Upper lobe of right lung (tissue), 1 donor: ENCODE measurements at places on chromosomes 11 and 22. TPM values are rescaled to one million over a fixed set of nuclear protein-coding genes. Genes with fewer than 3 reads are reported as not detected.

Gene EP300
- total RNA-seq, result 78.9 TPM

Gene NNMT
- 349 TPM for total RNA-seq

GRCh38 chr11:9726321-9727022, 62.6 kb downstream of the SWAP70 start:
- H3K4me1 ChIP-seq, result peaks cover 5% of the 10 kb centered on the region
- no peaks in the 10 kb centered on the region for H3K27me3 ChIP-seq
- peaks cover 30% of the 10 kb centered on the region for H3K36me3 ChIP-seq
- no peak overlapping the region for H3K27ac ChIP-seq
- no peak overlapping the region for H3K4me3 ChIP-seq

DNA sequence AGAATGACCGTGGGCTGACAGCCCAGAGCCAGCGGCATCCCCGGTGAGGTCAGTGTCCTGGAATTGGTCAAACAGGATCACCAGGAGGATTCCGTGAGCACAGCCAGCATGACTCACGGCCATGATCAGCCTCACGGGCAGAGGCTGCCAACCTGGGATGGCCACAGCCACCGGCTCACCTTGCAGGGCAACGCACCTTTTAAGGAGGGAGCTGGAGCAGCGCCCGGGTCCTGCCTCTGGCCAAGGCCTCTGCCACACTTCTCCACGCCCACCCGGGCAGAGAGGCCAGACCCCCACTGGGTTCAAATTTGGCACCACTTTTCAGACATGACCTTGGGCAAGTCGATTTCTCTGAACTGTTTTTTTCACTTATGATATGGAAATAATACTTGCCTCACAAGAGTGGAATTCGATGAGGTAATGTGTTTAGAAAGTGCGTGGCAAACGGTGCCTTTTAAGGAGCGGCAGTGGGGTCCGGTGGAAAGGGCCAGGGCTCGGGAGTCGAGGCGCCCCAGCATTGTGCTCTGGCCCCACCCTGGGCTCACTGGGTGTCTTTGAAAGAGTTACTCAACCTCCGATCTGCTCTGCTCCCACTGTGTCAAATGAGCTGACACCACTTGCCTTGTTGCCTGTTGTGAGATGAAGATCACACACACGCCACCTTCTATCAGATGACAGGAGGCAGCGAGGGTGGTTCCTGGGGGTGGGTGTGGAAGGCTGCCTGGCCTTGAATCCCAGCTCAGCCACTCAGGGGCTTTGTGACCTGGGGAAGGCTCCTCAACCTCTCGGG, 16.0 kb downstream of the TXN2 start:
- peaks cover 58% of the 10 kb centered on the region for H3K4me1 ChIP-seq
- H3K36me3 ChIP-seq, result no peaks in the 10 kb centered on the region
- peak; percentile 87 for DNase-seq
- peak overlapping the region; percentile 75 for H3K27ac ChIP-seq
- no peaks in the 10 kb centered on the region for H3K27me3 ChIP-seq

DNA sequence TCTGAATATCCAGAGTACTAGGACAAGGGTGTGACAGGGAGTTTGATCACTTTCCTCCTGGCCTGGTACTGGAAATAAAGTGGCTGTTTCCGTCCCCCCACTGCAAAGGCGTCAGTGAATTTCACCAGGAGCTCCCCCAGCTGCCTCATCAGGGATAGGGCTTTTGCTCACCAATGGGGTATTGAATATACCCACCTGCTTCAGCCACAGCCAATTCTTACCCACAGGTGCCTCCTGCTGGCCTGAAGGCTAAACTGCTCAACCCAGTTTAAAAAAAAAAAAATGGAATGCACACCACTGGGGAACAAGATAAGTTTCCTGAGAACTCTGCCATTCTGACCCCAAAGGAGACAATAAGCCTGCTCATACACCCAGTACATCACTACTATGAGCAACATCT, 65.3 kb upstream of the MS4A8 start:
- H3K36me3 ChIP-seq, result no peaks in the 10 kb centered on the region
- H3K27me3 ChIP-seq, result no peaks in the 10 kb centered on the region
- H3K4me1 ChIP-seq, result no peaks in the 10 kb centered on the region
- H3K27ac ChIP-seq, result no peak overlapping the region
- H3K4me3 ChIP-seq, result no peak overlapping the region
- no peak for DNase-seq

GRCh38 chr22:28759861-28760560, 12.5 kb upstream of the CCDC117 start:
- H3K4me1 ChIP-seq, result no peaks in the 10 kb centered on the region
- H3K27ac ChIP-seq, result no peak overlapping the region
- no peaks in the 10 kb centered on the region for H3K27me3 ChIP-seq

- no peaks in the 10 kb centered on the region for H3K4me1 ChIP-seq
- H3K36me3 ChIP-seq, result no peaks in the 10 kb centered on the region
- no peak overlapping the region for H3K27ac ChIP-seq
- H3K4me3 ChIP-seq, result no peak overlapping the region
These were observed 227.1 kb upstream of the CCDC179 start for GRCh38 chr11:23087407-23087806.

DNA sequence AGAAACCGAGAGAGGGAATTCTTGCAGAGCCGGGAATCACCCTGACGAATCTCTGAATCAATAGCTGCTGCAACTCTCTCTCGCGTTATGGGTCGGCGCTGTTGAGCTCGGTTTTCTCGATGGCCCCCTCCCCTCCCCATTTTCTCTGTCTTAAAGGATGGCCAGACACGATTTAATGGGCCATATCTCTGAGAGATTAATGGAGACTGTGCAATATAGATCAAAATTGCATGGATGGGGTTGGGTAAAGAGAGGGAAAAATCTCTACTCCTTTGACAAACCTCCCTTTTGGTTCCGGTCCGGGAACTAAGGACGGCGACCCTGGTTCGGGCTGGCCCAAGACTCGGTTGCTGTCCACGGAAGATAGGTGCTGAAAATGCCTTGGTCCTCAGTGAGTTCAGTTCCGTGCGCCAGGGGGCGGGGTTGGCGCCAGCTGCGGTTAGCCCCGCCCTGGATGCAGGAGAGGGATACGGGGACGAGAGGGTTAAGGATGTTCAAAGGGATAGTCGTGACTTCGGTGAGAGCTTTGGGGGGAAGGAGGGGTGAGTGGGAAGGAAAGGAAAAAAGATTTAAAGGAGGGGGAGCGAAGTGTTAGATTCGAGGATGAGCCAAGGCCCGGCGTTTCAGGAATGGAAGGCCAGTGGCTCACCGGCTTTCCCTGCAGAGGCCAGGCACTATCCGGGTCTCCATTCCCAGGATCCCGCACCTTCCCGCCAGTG, 103.6 kb upstream of the HSD17B12 start:
- no peaks in the 10 kb centered on the region for H3K36me3 ChIP-seq
- no peak overlapping the region for H3K27ac ChIP-seq
- DNase-seq, result no peak
- peaks cover 95% of the 10 kb centered on the region for H3K27me3 ChIP-seq

DNA sequence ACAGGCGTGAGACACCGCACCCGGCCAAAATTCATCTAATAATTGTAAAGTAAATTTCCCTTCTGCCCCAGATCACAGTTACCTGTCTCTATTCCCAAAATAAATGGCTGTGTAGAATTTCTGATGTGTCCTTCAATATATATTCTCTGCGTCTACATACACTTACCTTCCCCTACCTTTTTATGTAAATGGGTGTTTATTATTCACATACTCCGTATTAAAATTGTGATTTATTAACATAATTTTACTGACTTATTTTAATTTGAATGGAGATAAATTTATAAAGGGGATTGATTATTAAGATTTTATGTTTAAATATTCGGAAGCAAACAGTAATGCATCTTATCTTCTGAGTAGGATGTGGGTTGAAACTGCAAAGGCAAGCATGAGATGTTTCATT, 16.4 kb upstream of the ZNF280A start:
- no peak for DNase-seq
- H3K4me1 ChIP-seq, result no peaks in the 10 kb centered on the region
- peaks cover 11% of the 10 kb centered on the region for H3K27me3 ChIP-seq
- H3K36me3 ChIP-seq, result no peaks in the 10 kb centered on the region
- H3K4me3 ChIP-seq, result no peak overlapping the region

DNA sequence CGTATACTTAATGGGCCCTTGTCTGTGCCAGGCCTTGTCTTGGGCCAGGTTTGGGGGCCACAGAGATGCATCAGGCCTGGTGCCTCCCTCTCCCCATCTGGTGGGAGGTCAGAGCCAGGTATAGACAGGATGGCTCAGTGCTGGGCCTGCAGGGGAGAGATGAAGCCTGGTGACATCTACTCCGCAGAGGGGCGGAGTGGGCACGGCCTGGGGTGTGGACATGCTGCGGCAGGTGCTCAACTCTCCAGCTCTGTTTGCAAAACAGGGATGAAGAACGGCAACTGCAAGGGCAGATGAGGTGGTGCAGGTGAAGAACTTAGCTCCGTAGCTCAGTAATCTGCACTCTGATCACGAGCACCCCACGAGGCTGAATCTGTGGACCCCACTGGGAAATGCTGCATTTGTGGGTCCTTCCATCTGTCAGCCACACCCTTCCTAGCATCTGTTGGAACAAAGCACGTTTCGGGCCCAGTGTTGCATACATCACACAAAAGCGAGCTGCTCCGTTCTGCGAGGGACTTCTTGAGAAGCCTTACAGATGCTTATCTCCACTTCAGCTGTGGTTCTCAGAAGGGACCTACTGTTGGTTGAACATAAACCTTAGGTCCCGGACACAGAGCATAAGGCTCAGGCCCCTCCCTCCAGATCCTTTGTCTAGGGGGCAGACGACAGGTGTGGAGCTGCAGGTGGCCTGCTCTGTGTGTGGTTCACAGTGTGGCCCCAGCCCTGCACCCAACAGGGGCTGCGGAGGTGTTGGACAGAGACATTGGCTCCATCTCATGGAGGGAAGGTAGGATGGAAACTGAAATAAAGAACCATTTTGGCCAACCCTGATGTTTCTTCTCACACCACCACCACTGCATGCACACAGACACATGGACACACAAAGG, 78.3 kb downstream of the LRRC32 start:
- H3K4me1 ChIP-seq, result peaks cover 17% of the 10 kb centered on the region
- H3K4me3 ChIP-seq, result no peak overlapping the region
- H3K27ac ChIP-seq, result no peak overlapping the region

GRCh38 chr11:95299078-95299679, 68.2 kb upstream of the SESN3 start:
- no peak overlapping the region for H3K27ac ChIP-seq
- no peaks in the 10 kb centered on the region for H3K27me3 ChIP-seq
- no peak for DNase-seq
- H3K4me1 ChIP-seq, result peaks cover 16% of the 10 kb centered on the region
- no peaks in the 10 kb centered on the region for H3K36me3 ChIP-seq

GRCh38 chr11:100788561-100789295, 101.6 kb downstream of the ARHGAP42 start:
- H3K27ac ChIP-seq, result no peak overlapping the region
- no peak overlapping the region for H3K4me3 ChIP-seq
- DNase-seq, result no peak
- no peaks in the 10 kb centered on the region for H3K4me1 ChIP-seq

- H3K4me3 ChIP-seq, result no peak overlapping the region
- no peaks in the 10 kb centered on the region for H3K27me3 ChIP-seq
- no peaks in the 10 kb centered on the region for H3K4me1 ChIP-seq
- no peak for DNase-seq
- no peaks in the 10 kb centered on the region for H3K36me3 ChIP-seq
These were observed 143.6 kb upstream of the ANO5 start for GRCh38 chr11:22049276-22049675.

GRCh38 chr11:130462931-130463330, 14.5 kb downstream of the ADAMTS15 start:
- H3K27ac ChIP-seq, result no peak overlapping the region
- no peak overlapping the region for H3K4me3 ChIP-seq
- no peak for DNase-seq
- no peaks in the 10 kb centered on the region for H3K27me3 ChIP-seq

GRCh38 chr22:45073064-45073463, 63.3 kb upstream of the PHF21B start:
- no peaks in the 10 kb centered on the region for H3K36me3 ChIP-seq
- no peaks in the 10 kb centered on the region for H3K4me1 ChIP-seq
- no peak for DNase-seq

DNA sequence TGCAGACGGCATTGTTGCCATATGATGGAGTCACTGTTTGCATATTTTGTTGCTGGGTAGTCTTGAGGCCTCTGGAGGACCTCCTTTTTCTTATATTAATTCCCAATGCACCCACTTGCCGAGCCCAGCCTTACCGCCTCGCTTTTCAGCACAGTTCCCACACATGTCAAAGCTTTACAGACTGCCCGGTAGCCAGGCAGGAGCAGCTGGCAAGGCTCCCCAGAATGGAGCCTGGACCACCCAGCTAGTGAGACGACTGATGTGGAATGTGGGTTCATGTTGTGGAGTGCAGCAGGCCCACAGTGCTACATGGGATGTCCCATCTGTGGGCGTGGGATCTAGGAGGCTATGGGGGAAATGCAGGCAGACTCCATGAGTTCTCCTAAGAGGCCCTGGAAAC, 99.4 kb upstream of the MTMR2 start:
- H3K4me3 ChIP-seq, result no peak overlapping the region
- DNase-seq, result no peak
- H3K27ac ChIP-seq, result no peak overlapping the region
- H3K36me3 ChIP-seq, result no peaks in the 10 kb centered on the region
- no peaks in the 10 kb centered on the region for H3K4me1 ChIP-seq
